GM03348 (cell line): ENCODE measurements at places on chromosomes 7 and 10.

DNA sequence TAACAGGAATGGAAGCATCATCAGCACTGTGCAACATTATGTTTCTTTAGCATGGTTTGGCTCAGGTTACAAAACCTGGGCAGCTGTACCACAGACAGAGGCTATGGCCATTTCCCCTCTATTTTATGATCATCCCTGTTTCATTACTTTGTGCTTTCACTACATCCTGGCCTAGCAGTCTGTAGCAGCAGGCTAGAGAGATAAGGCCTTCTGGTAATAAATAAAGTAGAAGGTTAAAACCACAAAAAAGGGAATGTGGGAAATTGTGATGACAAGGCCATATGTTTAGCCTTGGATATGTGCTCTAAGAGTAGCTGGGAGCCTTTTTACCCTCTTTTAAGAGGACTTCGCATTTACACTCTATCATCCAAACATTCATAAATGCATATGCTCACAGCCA, 266.2 kb upstream of the PHF14 start:
- no peak for DNase-seq

DNA sequence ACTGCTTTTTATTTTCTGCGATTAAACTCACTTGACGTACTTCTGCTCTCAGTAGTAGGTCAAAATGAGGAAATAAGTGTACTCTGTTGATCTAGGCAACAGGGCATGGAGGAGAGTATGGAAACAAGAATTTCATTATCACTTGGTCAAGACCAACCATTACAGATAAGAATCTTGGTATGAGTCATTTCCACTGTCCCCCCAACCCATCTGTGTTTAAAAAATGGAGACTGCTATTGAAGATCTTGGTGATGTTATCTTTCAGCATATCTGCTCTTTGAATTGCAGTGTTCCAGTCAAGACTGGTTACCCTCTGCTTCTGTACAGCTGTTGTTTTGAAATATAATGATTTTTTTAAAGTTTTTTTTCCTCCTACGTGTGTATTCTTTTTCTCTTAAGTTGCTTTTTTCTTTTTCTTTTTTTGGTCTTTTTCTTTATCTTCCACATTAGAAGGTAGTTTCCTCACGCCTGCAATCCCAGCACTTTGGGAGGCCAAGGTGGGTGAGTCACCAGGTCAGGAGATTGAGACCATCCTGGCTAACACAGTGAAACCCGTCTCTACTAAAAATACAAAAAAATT, 11.7 kb downstream of the STAM start:
- no peak for DNase-seq

- DNase-seq = peak; percentile 16
Observed at GRCh38 chr10:104117839-104118323, 4.1 kb upstream of the SFR1 start.

DNA sequence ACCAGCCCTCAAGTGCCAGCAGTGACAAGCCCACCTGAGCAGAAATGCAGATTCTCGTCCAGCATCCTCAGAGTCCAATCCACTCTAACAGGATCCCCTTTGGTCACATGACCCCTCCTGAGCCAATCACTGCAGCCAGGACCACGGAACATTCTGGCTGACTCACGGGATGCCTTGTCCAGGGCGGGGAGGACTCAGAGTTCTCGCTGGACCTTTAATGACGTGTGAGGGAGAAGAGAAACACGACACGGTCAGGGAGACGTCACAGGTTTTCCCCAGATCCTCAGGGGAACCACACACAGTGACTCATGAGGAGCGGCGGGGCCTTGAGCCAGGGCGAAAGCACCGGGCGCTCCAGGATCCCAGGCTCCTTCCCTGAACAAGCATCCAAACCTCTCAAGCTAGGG, 155.7 kb downstream of the PTPRN2 start:
- no peak for DNase-seq

GRCh38 chr10:114195079-114195478, 15.9 kb downstream of the TDRD1 start:
- DNase-seq = no peak

- DNase-seq = no peak
Observed at GRCh38 chr10:35824704-35825103, 182.6 kb upstream of the FZD8 start.

DNA sequence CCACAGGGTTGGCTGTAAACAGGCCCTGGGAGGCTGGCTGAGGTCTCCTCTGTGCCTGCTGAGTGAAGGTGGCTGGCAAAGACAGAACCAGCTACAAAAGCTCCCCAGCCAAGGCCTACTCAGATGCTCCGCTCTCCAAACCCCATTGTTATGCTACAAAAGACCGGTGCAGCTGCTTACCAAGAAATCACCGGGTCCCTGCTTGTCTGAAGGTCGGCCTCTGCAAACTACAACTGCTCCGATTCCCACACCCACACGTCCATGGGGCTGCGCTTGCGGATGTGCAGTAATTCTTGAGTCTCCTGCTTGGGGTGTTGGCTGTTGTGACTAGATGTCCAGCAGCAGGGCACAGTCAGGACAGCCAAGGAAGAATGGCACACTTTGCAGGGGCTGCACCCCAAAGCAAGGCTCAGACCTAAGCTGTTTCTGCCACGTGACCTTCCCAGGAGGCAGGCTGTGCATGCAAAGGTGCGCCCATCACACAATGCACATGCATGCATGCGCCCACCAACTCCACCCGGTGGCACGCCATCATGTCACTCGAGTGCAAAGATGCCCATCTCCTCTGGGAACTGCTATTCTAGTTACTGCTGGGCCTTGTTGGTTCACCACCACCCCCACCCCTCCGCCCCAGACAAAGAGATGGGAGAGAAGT, 97.8 kb downstream of the OAT start:
- DNase-seq = no peak

DNA sequence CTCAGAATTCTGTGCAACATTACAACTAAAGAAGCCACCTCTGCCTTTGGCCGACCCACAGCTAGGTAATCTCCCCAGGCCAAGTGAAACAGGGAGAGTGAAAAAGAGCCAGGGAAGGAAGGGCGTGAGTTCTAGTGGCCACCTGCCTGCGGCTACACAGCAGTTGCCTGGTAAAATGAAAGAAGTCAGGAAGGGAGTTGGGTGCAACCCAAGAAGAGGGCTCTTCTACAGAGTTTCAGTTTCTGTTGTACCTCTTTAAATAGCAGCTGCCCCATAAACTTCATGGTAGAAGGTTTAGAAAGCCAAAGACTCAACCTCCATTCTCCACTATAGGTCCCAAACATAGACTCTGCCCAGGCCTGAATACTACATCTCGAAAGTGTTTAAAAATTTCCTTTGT, 76.2 kb upstream of the TMEM168 start:
- no peak for DNase-seq

DNA sequence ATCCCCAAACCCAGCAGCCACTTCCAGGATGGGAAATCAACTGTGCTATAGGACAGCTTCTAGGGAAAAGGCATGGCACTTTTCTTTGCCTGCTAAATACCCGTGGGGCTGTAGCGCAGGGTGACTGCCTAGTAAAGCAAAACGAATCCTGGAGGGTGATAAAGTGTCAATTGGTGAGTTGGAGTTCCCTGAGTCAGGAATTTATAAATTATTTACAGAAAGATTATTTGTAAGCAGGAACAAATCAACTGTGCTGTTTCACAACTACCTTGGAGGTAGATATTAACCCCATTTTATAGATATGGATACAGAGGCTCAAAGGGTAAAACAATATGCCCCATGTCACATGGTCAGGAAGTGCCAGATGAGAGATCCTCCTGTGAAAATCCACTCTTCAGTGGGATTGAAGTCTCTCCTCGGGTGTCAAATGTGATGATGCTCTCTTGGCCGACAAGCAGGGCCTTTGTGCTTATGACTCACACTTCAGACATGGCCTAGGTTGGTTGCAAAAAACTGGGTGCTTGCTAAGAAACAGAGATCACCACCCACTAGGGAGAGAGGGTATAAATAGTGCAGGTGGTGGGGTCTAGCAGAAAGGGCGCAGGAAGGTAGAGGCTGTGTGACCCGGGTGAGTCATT, 383.2 kb upstream of the ZMIZ1 start:
- DNase-seq = peak; percentile 78

- no peak for DNase-seq
Observed at GRCh38 chr7:44322631-44323363, 2.6 kb downstream of the CAMK2B start.

- DNase-seq = no peak
Observed at GRCh38 chr10:83037653-83038052, 1101.7 kb upstream of the GHITM start.

DNA sequence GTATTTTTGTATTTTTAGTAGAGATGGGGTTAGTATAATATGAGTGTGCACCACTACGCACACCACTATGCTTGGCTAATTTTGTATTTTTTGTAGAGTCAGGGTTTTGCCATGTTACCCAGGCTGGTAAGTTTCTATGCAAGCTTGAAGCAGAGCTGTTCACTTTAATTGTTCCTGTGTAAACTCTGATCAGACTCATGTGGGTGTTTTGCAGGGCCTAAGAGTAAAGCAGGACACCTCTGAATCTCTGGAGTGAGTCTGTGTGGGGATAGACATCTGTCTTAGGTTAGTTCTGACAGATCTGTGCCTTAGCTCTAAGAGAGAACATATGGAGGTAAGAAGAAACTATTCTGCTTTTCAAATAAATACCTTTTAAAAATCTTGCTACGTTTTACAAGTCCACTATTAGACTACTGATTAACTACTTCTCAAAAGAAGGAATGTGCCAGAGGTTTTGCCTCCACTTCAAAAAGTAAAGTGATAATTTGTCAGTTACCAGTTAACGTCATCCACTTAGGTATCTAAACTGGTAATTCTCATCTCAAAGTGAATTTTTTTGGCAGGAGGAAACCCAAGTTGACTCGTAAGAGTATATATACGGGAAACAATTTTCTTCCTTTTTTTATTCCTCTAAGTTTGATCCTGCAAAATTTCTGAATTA, 1.1 kb downstream of the COL17A1 start:
- no peak for DNase-seq

- DNase-seq = no peak
Observed at GRCh38 chr7:75739796-75740672, 1.3 kb upstream of the HIP1 start.

DNA sequence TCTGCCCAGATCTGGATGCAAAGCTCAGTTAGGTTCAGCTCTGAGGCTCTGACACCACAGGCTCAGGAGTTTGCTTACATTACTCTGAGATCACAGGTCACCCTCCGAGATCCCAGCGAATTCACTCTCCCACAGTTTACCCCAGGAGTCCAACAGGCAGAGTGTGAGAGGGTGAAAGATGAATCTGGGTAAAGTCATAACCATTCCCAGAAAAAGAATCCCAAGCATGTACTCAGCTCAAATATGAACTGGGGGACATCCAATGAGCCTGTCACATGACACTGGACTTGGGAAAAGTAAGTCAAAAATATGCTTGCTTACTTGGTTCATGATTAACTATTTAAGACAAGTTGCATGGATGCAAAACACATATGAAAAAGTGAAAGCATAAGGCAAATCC, 110.3 kb upstream of the ARID5B start:
- peak; percentile 33 for DNase-seq

GRCh38 chr7:133545618-133546017, 292.7 kb downstream of the EXOC4 start:
- peak; percentile 16 for DNase-seq

DNA sequence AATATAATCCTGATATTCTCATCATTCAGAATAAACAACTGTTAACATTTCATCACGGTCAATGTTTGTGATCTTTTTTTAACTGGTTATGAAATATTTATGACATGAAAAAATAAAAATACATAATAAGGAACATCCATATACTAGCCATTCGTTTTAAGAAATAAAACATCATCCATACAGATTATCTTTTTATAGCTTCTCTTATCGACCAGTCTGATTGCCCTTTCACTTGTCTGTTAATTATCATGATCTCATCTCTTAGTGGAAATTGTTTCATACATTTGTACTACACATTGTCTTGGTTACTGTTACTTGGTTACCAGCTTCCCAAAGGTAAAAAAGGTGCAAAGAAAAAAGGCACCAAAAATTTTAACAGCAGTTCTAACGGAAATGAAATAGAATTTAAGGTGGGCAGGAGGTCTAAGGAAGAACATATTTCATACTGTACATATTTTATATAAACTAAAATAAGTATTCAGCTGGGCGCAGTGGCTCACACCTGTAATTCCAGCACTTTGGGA, 8.4 kb downstream of the ARHGAP21 start:
- DNase-seq = no peak

DNA sequence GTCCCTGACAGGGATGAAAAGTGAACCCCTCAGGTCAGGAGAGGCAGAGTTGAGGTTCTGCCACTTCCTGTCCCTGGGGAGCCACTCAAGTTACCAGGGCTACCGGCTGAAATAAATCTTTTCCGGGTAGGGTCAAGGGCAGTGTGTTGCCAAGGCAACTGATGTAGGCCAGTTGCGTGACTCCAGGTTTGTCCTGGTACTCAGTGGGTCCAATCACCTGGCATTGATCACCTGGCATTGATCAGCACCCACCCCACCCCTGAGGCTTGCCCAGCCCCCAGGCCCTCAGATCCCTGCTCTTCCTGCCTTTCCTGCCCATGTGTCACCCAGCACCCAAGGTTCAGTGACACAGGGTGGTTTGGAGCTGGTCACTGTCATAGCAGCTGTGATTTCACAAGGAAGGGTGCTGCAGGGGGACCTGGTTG, 5.9 kb downstream of the SAP25 start:
- DNase-seq = no peak

- peak; percentile 83 for DNase-seq
Observed at GRCh38 chr10:79981450-79982361, 32.8 kb upstream of the SFTPD start.

- no peak for DNase-seq
Observed at GRCh38 chr10:450463-450862, 239.0 kb downstream of the DIP2C start.

DNA sequence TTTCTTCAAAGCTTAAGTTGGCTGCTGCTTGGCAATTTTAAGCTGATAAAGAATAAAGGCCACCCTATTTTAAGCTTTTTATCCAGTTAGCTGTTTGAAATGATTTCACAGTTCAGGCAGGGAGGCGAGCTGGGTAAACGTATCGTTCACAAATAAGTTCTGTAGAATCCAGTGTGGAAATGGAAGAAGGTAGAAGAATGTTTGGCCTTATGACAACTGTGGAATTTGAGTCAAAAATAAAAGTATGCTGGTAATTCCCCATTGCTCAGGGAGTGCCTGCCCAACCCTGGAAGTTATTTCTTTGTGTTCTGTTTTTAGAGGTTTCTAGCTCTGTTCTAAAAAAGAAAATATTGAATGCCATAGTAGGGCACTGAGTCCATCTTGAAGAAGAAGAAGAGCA, 113.1 kb downstream of the ARL4A start:
- no peak for DNase-seq

DNA sequence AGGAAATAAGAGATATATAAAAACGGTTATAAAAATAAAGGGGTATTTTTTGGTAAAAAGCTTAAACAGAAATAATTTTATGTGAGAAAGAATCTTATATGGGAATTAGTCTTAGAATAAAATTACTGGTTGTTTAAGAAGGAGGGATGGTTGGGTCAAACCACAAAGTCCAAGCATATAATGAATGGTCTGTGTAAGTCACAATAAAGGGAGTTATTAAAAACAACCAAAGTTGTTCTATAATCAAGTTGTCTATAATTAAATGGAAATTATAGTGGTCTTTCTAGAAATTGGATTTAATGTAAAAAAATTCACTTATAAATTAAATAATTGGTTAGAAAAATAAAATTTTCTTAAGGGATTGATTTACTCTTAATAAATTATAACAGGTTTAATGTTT, 304.8 kb downstream of the POM121L12 start:
- DNase-seq = no peak

- peak; percentile 60 for DNase-seq
Observed at GRCh38 chr7:87316846-87317552, 28.5 kb upstream of the CROT start.

- no peak for DNase-seq
Observed at GRCh38 chr7:129315960-129316359, 91.1 kb downstream of the AHCYL2 start.
